ENCODE measurements at places on chromosomes 6 and 20.

DNA sequence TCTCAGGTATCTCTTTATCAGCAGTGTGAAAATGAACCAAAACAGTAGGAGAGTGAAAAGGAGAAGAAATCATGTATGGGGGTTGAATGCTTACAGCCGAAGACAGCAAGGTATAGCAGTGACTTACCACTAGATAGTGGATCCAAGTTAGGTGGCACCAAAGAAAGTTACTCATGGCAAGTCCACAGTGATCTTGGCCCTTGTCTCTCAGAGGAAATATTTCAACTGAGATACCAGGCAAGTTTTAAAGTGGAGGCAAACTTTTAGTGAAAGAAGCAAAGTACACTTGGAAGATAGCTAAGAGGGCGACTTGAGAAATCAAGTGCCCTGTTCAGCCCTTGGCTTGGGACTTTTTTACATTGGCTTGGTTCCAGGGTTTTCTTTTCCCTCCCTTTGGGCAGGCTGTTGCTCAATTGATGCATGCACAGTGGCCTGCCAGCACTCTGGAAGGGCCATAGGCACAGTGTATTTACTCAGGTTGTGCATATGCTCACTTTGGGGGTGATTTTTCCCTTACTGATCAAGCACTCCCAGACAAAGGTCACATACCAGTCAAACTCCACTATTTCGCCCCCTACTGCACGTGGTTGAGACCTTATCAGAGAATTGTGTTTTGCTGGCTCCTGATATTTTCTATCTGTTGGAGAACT, 329.5 kb upstream of the KHDRBS2 start:
- DNase-seq = no peak

DNA sequence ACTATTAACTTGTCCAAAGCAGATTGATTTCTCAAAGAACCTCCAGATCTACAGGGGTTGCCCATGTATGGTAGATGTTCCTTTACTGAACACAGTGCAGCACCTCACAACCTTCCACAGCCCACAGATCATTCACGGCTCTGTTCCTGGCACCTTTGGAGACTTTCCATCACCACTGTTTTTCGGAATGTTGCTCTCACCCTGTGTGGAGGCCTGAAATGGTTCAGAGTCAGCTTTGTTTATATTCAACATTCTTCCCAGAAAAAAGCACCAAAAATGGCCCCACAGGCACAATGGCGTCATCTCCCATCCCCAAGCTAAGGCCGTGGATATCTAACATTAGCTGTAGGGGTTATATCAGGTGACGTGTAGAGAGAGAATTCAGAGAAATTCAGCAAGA, 74.7 kb downstream of the DHX35 start:
- DNase-seq = no peak

- no peak for DNase-seq
Measured at GRCh38 chr6:10518557-10519407, 2.4 kb upstream of the GCNT2 start.

DNA sequence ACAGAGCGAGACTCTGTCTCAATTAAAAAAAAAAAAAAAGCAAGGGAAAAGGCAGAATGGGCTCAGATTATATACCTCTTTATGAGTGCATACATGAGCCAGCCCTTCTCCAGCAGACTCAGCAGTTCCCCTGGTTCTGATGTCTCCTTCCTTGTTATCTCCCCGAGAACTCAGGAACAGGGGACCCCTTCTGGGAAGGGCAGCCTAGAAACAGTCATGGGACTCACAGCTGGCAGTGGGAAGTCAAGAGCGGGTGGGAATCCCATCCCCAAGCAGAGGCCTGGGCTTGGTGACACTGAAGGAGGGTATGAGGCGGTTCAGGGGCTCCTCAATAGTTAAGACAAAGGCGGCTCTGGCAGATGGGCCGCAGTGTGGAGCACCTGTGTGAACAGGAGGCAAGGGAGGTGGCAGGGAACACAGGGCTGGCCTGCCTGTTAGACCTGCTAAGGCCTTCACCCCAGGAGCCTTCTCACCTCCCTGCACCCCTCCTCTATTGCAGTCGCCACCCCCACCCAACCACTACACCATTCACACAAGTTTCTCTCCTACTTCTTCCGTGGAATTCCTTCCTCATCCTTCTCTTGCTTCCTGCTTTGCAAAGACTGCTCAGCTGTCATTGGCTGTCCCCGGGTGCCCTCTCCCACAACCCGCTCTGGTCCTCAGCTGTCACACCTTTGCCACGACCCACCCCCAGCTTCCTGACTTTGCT, 29.7 kb upstream of the MDFI start:
- DNase-seq = no peak

- no peak for DNase-seq
Measured at GRCh38 chr6:56087421-56087820, 160.0 kb downstream of the COL21A1 start.

DNA sequence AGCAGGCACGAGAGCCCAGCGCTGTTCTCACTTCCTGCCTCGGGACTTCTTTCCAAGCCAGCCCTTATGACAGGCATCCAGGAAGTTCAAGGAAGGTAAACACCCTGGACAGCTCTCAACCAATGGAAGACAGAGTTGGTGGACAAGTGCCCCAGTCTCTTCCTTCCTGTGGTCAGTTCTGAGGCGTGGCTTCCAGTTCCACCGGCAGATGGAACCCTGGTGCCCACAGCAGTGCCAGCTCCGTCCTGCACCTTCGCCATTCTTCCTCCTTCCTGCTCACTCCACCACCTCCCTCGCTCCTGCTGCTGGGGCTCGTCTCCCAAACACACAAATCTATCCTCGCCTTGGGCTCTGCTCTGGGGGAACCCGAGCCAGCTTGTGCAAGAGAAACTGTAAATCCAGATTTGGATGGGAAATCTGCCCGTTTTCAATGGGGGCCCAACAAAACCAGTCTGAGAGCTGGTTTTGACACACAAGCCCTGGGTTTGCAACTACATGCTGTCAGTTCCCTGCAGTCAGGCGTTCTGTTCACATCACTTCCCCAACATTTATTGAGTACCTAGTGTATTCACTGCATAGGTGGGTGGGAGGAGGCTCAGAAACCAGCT, 162.7 kb downstream of the GRM4 start:
- no peak for DNase-seq

DNA sequence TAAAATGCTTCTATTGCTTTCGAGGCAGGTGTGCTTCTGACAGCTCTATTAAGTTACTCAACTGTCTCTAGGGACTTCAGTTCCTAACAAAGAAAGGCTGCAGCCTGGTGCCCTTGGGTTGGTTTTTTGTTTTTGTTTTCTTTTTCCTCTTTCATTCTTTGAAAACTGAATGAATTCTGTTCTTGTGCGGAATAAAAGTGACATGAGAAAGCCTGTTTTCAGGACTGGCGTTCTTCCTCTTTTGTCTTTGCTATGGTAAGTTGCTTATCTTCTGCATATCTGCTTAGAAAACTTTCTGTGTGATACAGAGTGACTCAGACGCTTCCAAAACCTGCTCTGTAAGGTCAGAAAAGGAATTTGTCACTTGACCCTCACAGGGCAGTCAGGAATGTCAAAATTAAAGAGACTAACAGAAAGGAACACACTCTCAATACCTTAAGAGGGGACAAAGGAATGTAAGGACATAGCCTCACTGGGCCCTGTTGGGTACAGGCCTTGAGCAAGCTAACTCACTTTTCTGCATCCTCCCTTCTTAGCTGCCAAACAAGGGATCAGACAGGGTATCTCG, 56.2 kb upstream of the NHSL1 start:
- no peak for DNase-seq

DNA sequence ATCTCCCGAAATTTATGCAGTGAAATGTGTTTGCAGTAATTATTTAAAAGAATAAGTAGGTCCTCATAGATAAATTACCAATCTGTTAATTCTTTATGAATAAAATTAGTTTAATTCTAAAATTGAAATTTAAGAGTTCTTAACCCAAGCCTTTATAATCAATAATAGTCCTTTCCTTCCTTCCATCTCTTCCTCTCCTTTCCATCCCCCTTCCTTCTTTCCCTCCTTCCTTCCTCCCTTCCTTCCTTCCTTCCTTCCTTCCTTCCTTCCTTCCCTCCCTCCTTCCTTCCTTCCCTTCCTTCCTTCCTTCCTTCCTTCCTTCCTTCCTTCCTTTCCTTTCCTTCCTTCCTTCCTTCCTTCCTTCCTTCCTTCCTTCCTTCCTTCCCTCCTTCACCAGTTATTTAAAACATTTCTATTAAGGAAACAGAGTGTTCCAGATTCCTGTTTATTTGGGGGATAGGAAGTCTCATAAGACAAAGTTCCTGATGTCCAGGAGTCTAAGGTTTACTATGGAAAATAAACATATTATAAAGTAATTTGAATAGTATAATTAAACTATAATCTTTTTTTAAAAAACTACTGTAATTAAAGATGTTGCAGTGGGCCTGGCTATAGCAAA, 285.3 kb upstream of the NOX3 start:
- DNase-seq = no peak

DNA sequence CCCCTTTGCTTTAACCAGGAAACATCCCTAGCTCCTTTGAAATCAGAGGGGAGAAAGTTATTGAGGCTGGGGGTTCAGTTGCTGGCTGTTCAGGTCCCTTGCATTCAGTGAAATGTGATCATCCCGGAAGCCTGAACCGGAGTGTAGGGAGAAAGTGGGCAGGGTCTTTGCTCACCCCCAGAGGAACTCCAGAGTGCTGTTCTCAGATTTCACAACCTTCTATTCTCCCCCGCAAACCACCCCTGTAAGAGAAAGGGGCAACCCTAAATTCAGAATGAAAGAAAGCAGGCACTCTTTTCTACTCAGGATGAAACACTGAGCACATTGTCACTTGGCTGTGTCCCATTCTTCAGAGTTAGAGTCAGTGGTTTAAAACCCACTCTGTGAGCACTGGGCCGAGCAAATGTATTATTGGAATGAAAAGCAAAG, 139.8 kb downstream of the KHDC1L start:
- DNase-seq = no peak

- no peak for DNase-seq
Measured at GRCh38 chr6:134908906-134909516, 40.9 kb downstream of the ALDH8A1 start.

DNA sequence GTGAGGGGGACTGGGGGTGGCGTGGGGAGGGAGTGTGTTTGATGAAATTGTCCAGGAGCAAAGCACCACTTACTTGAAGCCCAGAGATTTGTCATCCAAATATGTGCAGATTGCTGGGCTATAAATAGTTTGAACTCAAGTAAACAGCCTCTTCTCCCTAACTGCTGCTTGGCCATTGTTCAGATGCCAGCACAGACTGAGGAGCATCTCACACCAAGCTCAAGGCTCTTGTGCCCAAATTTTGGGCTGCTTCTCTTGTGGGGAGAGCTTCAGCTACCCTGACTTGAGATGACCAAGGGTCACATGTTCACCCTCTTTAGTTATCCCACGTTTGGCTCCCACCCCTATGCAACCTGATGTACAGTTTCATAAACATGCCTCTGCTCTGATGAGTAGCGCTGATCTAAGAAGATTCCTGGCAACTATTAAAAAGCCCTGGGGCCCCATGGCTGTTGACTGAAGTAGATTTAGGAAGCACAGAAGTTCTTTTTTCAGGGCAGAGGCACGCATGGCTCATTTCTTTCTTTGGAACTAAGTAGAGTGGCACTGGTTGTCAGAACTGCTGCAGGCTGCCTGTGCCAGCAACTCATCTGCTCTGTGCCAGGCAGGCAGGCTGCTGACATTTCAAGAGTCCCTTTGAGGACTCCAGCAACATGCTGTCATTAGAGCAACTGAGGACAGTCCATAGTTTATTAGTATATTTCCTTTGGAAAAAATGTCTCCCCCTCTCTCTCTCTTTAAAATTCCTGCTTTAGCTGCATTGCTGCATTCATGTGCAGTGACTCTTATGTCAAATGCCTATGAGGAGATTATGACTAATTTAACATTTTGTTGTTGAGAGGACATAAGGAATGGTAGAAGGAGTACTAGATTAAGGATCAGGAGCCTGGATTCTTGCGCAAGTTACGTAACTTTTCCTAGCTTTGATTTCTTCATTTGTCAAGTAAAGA, 9.6 kb upstream of the PKIG start:
- no peak for DNase-seq

GRCh38 chr6:133001040-133001565, 186.7 kb downstream of the RPS12 start:
- no peak for DNase-seq

DNA sequence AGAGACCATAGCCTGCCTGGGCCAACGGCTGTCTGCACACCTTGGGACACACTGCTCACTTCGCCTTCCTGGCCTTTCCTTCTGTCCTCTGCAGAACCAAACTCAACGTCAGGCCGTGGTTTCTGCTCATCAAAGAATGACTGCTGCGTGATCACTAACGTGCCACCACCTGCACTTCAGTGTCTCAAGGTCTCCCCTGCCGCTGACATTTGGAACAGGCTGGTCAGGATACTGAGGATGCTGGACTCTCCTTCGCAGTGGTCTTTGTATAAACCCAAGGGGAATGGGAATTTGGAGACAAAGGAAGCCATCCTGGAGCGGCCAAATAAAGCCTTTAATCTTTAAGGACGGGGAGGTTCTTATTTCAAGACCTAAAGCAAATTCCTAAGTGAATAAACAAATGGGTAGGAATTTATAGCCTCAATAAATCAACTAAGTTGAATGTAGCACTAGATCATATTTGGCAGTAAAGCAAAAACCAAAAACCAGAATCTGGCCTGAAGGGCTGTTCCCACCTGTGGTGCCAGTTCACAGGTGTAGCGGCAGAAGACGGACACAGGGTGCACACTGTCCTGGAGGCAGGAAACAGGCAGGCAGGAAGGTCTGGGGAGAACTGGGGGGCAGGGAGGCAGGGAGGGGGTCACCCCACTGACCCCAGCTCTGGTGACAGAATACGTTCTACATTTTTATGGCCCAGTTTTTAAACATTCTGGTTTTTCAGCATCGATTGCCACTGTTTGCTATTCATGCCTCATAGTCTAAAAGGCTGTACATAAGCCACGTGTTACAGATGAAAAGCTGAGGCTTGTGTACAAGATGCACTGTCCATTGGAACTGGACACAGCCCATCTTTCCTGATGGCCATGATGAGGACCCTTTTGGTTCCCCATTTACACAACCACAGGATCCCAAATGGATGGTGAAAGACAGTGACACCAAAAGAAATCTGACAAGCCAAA, 36.6 kb downstream of the ABHD12 start:
- DNase-seq = no peak

GRCh38 chr6:13522656-13523055, 35.3 kb upstream of the GFOD1 start:
- DNase-seq = no peak

DNA sequence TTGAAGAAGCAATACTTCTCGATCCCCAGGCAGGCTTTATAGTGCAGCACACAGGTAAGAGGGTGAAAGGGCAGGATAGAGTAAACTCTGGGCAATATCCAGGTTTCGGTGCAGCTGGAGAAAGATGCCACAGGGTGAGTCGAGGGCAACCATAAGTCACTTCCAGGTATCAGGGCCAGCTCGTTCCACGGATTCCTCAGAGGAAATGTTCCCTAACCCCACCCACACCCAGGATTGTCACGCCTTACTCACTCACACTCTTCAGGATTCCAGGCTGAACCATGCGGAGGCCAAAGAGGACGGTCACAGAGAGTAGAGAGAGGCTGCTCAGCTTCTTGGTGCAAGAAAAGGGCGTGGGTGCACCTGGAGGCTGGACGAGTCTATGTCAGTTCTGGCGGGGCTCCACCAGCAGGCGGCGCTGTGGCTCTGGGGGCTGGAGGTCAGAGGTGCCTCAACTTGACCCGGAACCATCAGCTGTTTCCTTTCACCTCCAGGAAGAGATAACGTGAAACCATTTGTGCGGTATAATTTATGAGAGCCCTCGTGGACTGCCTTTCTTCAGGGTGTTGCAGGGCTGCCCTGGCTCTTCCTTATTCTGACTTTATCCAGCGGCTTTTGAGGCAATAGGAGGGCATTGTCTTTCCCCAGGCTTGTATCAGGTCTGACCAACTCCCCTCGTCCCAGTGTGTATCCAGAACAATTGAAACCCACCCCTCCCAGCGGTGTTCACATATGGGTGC, 14.5 kb upstream of the WFDC12 start:
- peak; percentile 12 for DNase-seq
